ENCODE measurements at places on chromosomes 2 and 18. TPM values are rescaled to one million over a fixed set of nuclear protein-coding genes. Genes with fewer than 3 reads are reported as not detected.

KCNG2 gene
- 0.26 TPM for polyA plus RNA-seq

IMPACT gene
- polyA plus RNA-seq: 33.5 TPM

RNF144A gene
- 6.3 TPM for polyA plus RNA-seq

WDCP gene
- 8.2 TPM for polyA plus RNA-seq

DYSF gene
- 34.6 TPM for polyA plus RNA-seq

AQP4 gene
- not detected for polyA plus RNA-seq

LIPT1 gene
- polyA plus RNA-seq: 10.9 TPM

ABCG5 gene
- not detected for polyA plus RNA-seq

POTEC gene
- not detected for polyA plus RNA-seq

EVX2 gene
- polyA plus RNA-seq: not detected

ST6GAL2 gene
- not detected for polyA plus RNA-seq
